Naive thymus-derived CD8-positive, alpha-beta T cell (primary cell): ENCODE measurements at places on chromosomes 2 and 18. TPM values are rescaled to one million over a fixed set of nuclear protein-coding genes. Genes with fewer than 3 reads are reported as not detected.

DNA sequence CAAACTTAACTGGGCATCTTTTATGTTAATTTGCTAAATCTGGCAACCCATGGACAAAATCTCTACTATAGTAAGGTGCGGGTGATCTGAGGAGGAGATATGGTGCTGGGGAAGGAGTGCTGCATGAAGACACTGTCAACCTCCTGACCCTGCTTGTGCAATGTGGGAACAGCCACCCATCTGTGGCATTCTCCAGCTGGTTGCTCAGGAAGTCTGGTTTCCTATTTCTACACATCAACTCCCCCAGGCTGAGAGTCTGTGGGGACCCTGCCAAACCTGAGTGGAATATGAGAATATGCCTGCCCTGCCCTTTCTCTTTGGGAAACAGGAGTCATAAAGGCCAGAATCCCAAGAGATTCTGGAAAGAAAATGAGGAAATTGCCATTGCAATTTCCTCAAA is 60.1 kb upstream of the PAX3 start:
- no peak overlapping the region for H3K4me3 ChIP-seq
- no peaks in the 10 kb centered on the region for H3K4me1 ChIP-seq
- no peak for DNase-seq
- H3K27ac ChIP-seq = no peak overlapping the region

DNA sequence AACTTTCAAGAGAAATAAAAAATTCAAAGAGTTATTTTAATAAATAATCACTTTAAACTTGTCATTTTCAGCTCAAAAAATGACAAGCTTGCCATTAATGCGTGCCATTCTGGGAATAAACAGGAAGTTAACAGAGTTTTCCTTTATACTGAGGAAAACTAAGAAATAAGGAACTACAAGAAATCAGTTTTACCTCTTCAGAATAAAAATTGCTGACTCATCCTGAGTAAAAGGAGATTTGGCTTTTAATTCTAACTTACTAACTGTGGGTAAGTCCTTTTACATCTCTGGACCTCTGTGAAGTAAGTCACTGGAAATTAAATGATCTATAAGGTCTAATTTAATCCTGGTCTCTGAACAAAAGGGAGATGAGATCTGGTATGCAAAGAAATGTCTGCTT is 16.1 kb downstream of the CEBPZ start:
- H3K27me3 ChIP-seq = no peaks in the 10 kb centered on the region
- peak overlapping the region; percentile 4 for H3K27ac ChIP-seq
- DNase-seq = no peak
- no peak overlapping the region for H3K4me3 ChIP-seq

Gene PDE11A
- not detected for total RNA-seq

Gene RFTN2
- 0.47 TPM for total RNA-seq

DNA sequence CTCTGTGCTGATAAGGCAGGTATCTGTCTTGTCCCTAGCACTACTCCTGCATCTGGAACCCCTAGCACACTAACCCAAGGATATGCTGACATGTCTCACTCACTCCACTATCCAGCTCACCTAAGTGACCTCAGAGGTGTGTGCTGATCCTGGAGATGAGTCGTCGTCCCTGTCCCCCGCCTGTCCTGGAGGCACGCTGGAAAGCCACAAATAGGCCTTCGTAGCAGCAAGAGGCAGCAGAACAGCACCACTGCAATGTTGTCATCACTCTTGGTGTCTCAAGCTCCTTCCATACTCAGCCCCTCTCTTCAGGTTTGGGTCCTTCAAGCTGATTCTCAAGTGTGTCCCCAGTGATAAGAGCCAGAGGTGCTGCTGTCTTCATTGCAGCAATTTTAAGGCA is 73.0 kb upstream of the ITGA6 start:
- DNase-seq = no peak
- no peaks in the 10 kb centered on the region for H3K27me3 ChIP-seq
- H3K4me3 ChIP-seq = no peak overlapping the region
- H3K36me3 ChIP-seq = no peaks in the 10 kb centered on the region

DNA sequence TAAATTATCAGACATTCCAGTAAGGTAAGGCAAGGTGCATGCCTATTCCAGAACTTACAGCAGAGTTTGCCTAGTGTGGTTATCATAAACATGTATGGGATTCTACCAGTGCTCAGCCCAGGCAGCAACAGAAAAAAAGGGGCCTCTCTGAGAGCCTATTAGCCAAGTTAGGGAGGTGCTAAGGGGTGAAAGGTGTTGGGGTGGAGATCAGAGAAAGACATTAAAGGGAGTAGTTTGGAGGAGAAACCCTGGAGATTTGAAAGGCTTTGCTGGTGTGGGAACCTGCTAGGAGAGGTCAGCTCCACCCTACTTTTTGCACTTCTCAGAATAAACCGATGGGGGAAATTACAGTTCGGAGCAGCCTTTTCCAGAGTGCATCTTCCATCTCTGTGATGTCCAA is 2.9 kb downstream of the ARPC2 start:
- H3K27ac ChIP-seq = peak overlapping the region; percentile 91
- H3K4me3 ChIP-seq = peak overlapping the region; percentile 96
- no peaks in the 10 kb centered on the region for H3K27me3 ChIP-seq
- no peak for DNase-seq

- no peak overlapping the region for H3K27ac ChIP-seq
- no peaks in the 10 kb centered on the region for H3K36me3 ChIP-seq
- DNase-seq = no peak
Observed at GRCh38 chr2:40039549-40039948, 260.5 kb upstream of the THUMPD2 start.

GRCh38 chr18:12652861-12653401 is 5.0 kb downstream of the SPIRE1 start:
- DNase-seq = no peak
- peaks cover 19% of the 10 kb centered on the region for H3K27me3 ChIP-seq
- no peak overlapping the region for H3K27ac ChIP-seq
- peaks cover 4% of the 10 kb centered on the region for H3K36me3 ChIP-seq

Gene SH3RF3
- total RNA-seq = 14.9 TPM

Gene ABCG8
- total RNA-seq = not detected

Gene CFAP53
- total RNA-seq = 1.2 TPM

Gene NETO1
- 1.7 TPM for total RNA-seq

Gene CFAP210
- not detected for total RNA-seq

DNA sequence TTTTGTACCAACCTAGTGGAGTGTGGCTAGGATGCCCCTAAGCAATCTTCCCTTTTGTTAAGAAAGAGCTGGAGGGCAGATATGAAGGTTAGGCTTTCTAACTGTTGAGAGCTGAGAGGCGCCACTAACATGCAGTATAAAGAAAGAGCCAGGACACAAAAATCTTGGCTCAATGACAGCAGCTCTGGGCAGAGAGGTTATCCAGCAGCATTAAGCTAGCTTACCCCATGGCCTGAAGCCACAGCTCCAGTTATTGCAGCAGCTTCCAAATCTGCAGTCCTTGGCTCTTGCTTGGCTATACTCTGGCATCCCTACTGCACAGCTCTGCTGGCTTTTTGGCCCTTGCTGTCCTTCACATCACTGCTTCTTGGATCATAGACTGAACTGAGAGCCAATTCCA is 213.4 kb downstream of the GPD2 start:
- no peak overlapping the region for H3K4me3 ChIP-seq
- H3K27ac ChIP-seq = no peak overlapping the region
- no peaks in the 10 kb centered on the region for H3K4me1 ChIP-seq
- DNase-seq = no peak
- no peaks in the 10 kb centered on the region for H3K36me3 ChIP-seq

DNA sequence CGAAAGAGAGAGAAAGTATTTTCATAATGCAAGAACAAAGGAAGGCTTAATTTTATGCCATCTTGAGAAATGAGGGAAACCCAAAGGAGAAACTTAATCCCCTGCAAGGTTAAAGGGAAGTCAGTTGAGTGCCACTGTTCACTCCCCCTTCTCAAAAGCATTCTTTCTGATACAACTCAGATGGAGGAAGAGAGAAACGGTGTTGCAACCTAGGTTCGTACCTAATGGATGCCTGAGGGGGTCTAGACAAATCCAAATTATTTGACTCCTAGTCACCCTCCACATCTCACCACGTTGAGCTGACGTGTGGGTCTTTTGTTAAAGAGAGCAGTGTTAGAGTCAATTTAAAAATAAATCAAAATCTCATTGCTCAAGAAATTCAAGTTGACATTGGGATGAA is 52.6 kb upstream of the UNC80 start:
- no peak overlapping the region for H3K4me3 ChIP-seq
- no peak overlapping the region for H3K27ac ChIP-seq
- no peaks in the 10 kb centered on the region for H3K27me3 ChIP-seq
- DNase-seq = no peak

GRCh38 chr2:119431976-119432850 is 559 bp downstream of the TMEM37 start:
- no peaks in the 10 kb centered on the region for H3K4me1 ChIP-seq
- no peak for DNase-seq
- H3K4me3 ChIP-seq = peak overlapping the region; percentile 67
- H3K27me3 ChIP-seq = peaks cover 56% of the 10 kb centered on the region
- H3K36me3 ChIP-seq = no peaks in the 10 kb centered on the region

Gene CRACDL
- total RNA-seq = 2.0 TPM

- no peaks in the 10 kb centered on the region for H3K27me3 ChIP-seq
- no peaks in the 10 kb centered on the region for H3K36me3 ChIP-seq
- peaks cover 2% of the 10 kb centered on the region for H3K4me1 ChIP-seq
- no peak overlapping the region for H3K27ac ChIP-seq
- no peak for DNase-seq
- H3K4me3 ChIP-seq = no peak overlapping the region
Observed at GRCh38 chr2:85907671-85908157, 18.9 kb upstream of the ST3GAL5 start.

DNA sequence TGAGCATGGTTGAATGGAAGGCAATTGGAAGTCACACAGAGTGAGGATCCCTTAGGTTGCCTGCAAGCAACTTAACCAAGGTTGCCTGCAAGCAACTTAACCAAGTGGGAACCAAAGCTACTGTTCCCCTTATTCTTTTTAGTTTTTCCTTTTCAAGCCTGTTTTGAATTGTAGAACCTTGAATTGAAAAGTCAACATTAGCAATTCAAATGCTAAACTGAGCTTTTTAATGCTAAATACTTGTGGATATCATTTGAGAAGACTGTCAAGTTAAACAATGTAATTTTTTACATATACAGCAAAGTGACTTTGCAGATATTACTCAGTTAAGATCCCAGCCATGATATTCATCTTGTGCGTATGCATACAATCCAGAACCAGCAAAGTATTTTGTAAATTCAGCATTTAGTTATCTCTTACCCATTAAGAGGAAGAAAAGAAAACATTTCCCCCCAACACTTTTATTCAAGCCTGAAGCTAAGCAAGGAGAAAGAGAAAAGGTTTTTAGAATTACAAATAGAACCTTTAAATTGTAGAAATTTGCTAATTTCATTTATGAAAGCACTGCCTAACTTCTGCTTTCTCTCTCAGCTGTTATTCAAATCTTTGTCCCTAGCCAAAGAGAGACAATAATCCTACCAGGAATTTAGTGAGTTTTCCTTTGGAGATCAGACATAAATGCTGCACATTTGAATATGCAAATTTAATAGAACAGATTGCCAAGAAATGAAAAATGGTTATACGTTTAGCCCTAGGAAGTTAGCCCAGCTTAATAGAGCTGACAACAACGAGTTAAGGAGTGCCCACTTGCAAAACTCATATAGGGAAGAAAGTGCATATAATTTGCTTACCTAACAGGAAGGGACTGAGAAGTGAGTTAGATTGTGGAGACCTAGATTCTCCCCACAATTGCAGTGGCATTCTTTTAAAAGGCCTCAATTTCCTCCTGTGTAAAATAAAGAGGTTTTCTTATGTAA is 643.2 kb upstream of the PIK3C3 start:
- H3K36me3 ChIP-seq = no peaks in the 10 kb centered on the region
- H3K4me3 ChIP-seq = no peak overlapping the region
- DNase-seq = no peak
- H3K4me1 ChIP-seq = no peaks in the 10 kb centered on the region

DNA sequence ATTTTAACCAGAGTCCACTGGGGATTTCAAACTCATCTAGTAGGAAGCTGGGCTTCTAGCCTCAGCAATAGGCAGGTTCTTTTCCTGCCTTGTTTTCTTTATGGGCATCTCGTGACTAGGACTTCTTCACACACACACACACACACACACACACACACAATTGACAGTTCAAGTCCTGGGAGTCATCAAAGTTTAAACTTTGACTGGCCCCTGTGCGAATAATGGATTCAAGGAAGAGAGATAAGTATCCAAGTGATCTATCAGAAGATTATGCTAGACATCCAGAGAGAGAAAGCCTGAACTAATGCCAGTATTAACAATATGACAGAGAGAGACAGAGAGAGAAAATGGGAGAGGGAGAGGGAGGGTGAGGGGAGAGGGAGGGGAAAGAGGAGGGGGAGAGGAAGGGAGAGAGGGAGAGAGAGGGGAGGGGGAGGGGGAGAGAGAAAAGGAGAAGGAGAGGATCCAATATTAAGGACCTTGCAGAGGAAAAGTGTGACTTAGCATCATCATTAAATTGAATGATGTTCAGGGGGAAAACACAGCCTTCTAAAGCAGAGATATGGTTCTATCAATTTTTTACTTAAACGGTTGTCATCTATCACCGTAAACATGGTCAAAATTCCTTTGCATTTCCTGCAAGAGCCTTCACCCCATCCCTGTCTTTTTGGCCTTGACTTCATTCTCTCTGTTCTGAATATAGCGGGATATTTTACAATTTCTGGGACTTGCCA is 327.6 kb upstream of the ZEB2 start:
- H3K4me1 ChIP-seq = no peaks in the 10 kb centered on the region

- peak; percentile 68 for DNase-seq
- peaks cover 7% of the 10 kb centered on the region for H3K36me3 ChIP-seq
- peak overlapping the region; percentile 91 for H3K4me3 ChIP-seq
- H3K27me3 ChIP-seq = no peaks in the 10 kb centered on the region
Observed at GRCh38 chr2:148645539-148646230, 1.1 kb downstream of the EPC2 start.

- DNase-seq = no peak
- H3K4me3 ChIP-seq = no peak overlapping the region
- H3K27ac ChIP-seq = peak overlapping the region; percentile 82
- no peaks in the 10 kb centered on the region for H3K36me3 ChIP-seq
Observed at GRCh38 chr2:112920923-112921532, 10.1 kb downstream of the IL37 start.

GRCh38 chr18:42801706-42802105 is 313.8 kb downstream of the RIT2 start:
- H3K4me3 ChIP-seq = no peak overlapping the region
- no peak for DNase-seq
- no peaks in the 10 kb centered on the region for H3K36me3 ChIP-seq
- H3K4me1 ChIP-seq = no peaks in the 10 kb centered on the region
- no peak overlapping the region for H3K27ac ChIP-seq

DNA sequence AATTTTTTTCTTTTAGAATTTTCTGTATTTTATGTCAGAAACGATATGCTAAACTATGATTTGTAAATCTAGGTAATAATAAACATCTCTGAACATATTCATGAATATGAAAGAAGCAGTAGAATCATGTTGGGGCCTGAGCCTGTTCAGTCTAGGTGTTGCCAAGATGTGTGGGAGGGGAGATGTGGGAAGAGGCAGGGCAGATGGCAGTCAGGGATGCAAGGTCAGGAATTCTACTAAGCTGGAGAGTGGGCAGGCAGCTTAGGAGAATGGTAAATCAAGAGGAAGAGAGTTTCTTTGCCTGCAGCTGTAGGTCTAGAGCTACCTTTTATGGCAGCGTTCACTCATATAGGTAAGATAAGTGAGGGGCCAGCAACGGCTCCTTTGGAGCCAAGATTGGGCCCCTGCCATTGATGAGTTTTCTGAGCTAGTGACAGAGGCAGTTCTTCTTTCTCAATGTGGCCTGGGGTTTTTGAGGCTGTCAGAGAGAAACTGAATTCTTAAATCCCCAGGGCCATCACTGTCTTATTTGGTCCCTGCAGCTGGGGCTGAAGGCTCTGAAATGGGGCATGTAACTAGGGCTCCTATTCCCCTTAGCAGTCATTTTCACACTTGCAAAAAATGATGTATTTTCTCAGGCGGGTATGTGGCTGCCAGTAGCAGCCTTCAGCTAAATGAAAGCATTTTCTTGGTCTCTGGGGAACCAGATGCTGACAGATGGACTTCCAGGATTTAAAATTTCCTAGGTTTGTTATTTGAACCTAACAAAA is 232.8 kb downstream of the PIK3C3 start:
- H3K4me3 ChIP-seq = no peak overlapping the region
- no peak for DNase-seq
- peaks cover 10% of the 10 kb centered on the region for H3K36me3 ChIP-seq
- H3K4me1 ChIP-seq = no peaks in the 10 kb centered on the region
